Fibroblast of mammary gland (primary cell): ENCODE measurements at places on chromosomes 7 and 10.

DNA sequence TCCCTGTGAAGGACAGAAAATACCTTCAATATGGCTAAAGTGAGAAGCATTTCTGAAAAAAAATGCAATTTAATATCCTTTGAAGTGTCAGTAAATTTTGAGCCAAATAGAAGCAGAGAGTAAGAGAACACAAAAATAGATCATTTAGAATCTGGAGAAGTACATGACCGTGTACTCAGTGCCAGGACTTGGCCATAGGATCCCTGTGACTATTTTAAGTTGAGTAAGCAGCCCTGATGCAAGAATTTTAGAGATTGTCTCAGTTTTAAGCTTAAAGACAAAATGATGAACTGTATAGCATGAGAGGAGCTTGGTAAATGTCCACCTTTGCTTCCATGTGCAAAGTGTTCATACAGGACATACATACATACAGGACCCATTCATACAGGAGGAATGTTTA lies 2.5 kb downstream of the PTER start:
- peak; percentile 50 for DNase-seq

- DNase-seq: peak; percentile 69
Measured at GRCh38 chr7:117825132-117825531, 48.1 kb downstream of the CTTNBP2 start.

DNA sequence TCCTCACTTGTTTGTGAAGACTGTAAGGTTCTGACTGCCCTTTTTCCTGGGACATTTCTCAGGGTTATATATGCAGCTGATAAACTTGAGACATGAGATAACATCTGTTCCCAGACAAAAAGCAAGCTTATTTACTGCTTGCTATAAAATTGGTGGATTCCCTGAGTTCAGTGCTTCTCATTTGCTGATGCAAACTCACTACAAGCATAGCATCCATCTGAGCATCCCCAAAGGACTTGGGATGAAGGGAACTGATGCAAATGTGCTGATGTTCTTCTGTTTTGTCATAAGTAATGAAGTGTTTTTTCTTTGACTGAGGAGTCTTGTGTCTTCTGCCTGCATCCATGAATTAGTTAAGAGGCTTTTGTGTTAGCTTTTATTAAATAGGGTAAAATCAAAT lies 183.2 kb downstream of the ADK start:
- DNase-seq: peak; percentile 18

DNA sequence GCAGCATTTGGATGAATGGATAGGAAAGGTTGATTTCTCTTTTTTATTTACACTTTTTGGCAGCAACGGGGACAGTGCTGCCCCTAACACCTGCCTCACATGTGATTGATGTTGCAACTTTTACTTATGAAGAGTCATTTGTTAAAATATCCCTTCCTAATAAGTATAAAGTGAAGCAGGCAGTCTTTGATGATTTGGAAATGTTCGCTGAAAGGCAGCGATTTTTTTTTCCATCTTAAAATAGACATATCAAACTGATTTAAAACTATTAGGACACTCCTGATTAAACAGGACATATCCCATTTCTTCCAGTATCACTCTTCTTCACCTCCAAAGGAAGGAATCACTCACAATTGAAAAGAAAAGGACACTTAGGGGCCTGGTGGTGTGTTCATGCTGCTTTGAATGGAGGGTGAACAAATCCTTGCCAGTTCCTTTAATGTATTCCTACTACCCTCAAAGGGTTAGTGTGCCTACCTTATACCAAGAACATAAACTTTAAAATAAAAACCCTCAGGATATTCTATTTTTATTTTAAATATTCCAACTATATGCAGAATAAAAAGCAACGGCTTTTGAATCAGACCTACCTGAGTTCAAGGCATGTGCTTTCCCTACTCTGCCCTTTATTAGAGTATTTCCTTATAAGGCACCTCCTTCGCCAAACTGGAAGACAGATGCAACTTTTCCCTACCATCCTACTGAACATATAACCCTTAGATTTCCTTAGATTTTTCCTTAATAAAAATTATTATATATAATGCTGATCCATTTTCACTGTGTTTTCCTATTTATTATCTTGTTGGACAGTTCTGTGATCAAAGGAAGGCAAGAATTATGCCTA lies 1.1 kb downstream of the ADK start:
- peak; percentile 12 for DNase-seq

DNA sequence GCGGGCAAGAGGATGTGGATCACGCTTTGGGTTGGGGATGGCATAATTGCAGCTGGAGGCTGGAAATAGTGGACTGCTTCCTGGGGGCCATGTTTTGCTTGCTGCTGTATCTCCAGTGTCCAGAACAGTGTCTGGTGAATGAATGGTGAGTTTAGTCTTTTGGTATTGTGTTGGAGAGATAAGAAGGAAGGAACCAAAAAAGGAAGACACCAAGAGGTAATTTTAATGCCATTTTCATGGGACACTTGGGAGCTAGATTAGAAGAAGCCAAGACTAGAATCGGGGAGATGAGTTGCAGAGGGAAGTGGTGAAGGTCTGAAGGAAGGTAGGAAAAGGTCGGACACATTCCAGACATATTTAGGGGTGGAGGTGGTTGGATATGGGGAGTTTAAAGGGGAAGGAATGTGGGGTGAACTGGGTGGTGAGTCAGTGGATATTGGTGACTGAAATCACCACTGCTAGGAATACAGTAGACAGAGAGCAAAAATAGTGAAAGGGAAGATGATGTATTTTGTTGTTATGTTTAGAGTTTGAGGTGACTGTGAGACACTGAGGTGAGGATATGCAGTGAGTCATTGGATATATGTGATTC lies 76.7 kb downstream of the CCNY start:
- DNase-seq: peak; percentile 38
